ENCODE measurements at places on chromosomes 11 and 22.
A peak's percentile ranks its signal among the peaks of the same experiment; 100 is the strongest.

DNA sequence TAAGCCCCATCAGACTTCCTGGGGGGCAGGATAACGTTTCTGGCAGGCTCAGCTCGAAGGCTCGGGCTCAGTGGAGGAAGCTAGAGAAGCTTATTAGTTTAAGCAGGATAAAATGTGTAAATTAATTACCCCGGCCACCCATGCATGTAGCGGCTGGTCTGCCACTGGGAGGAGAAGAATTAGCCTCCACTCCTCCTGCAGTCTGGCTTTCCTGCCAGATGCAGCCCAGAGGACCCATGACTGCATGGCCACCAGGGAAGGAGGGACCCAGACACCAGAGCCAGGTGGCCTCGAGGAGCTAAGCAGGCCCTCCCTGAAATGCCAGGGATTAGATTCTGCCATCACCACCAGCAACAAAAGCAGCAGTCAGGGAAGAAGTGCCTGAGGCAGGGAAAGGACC, 32.3 kb downstream of the TRIM29 start:
- no peak for DNase-seq

DNA sequence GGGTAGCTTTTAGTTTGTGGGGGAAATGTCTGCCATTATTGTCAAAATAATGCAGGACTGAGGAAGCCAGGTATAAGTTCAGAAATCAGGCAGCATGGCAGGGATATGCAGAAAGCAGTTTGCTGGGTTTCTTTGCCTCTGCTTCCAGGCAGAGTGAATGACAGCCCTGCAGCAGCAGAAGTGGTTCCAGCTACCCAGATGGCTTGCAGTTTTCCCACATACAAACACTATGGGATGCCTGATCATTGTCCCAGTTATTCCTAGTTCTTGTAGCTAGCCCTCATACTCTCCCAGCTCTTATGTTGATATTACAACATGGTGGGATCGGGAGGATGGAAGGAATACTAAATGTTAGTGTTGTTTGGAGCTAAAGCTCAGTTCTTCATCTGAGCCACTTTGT, 2.8 kb upstream of the DIXDC1 start:
- no peak for DNase-seq

GRCh38 chr11:78417175-78417887, at the start of gene GAB2:
Gene GAB2, minus strand, starts transcription at chr11:78417820. Its CDS starts 100 bp downstream, at chr11:78417720.
- DNase-seq: peak; percentile 32

DNA sequence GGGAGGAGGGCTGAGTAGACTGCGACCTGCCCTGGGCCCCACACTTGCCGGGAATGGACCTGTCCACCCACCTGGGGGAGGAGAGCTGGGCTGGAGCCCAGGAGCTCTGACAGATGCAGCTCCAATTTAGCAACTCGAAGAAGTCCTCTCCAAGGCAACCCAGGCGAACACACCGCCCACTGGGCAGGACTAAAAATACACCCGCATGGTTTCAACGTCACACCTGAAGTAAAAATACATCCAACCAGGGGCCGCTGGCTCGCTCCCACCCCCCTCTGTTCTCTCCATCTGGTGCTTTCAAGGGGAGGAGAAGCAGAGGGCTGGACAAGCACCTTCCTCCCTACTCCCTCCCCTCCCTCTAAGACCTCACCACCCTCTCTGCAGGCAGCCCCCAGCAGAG, 119.9 kb downstream of the FEZ1 start:
- DNase-seq: peak; percentile 67

GRCh38 chr11:126465573-126466188, 110.2 kb downstream of the ST3GAL4 start:
- DNase-seq: no peak

DNA sequence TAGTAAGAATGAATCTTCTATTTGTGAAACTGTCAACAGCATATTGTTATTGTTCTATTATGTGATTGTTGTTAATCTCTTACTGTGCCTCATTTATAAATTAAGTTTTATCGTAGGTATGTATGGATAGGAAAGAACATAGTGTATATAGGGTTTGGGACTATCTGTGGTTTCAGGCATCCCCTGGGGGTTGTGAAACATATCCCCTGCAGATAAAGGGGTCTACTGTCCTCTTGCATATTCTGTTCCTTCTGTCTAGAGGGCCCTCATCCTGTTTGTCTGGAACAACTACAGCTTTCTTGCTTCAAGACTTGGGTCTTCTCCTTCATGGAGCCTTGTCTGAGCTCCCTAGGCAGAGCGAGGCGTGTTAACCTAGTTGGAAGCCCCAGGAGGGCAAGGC, 159.6 kb downstream of the KIRREL3 start:
- no peak for DNase-seq

DNA sequence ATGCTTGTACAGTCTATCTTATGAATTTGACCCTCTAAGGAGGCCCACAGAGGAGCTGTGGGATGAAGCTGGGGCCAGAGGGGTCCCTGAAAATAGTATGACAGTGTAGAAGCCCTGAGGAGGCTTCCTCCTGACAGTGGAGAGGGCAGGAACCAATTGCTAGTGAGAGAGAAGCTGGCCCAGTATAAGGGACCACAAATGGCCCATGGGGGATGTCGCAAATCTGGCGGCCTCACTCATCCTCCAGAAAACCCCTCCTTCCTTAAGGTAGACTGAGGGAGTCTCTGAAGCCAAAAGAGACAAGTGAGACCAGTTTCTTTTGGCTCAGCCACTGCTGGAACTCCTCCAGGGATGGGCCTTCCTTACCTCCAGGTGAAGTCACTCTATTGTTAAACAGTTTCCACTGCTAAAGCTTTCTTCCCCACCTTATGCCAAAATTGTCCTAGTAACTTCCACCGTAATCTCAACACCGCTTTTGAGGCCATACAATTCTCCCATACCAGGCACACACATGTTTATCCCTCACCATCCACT, 17.8 kb upstream of the CASTOR1 start:
- no peak for DNase-seq

GRCh38 chr11:66386171-66387069, 14.9 kb upstream of the SLC29A2 start:
- DNase-seq: peak; percentile 57

DNA sequence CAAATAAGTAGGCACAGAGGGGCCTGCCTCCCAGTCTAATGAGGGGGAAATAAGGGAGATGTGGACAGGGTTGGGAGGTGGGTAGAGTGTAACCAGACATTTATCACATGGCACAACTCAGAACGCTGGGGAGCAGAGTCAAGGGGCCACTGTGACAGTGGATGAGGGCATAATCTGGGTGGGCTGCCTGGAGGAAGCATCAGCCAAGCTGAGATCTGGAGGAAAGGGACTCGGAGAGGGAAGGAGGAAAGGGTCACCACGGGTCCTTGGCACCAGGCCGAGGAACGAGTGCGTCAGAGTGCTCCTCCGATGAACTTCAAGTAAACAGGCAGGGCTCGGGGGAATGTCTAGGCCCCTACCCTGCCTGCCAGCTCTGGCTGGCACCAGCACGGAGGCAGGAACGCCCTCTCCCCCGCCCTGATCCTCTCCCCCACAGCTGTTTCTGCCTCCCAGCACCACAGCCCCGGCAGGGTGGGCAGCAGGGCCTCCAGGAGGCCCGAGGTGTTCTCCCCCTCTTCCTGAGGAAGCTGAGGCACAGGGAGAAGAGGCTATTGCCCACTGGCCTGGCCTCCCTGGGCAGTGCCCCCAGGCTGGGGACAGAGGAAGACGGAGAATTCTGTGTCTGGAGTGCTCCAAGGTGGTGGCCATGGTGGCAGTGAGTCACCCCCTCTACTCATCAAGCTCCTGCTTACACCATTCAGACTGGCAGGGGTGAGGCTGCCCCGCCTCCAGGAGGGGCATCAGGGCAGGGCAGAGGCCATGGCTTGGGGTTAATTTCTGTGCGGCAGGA, 4.2 kb downstream of the ALDH3B1 start:
- no peak for DNase-seq

DNA sequence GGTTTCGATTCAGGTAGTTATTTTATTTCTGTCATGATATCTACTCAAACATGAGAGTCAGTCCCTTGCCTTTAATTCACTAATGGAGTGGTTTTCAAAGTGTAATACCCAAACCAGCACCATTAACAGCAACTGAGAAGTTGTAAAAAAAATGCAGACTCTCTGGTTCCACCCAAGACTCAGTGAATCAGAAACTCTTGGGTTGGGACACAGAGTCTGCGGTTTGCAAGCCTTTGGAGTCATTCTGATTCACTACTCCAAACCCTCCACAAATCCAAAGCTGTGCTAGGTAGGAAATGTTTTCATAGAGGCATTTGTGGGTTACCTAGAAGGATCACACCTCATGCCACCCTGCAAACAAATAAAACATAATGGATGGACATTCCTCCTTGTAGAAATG, 340.1 kb downstream of the NTM start:
- DNase-seq: no peak

DNA sequence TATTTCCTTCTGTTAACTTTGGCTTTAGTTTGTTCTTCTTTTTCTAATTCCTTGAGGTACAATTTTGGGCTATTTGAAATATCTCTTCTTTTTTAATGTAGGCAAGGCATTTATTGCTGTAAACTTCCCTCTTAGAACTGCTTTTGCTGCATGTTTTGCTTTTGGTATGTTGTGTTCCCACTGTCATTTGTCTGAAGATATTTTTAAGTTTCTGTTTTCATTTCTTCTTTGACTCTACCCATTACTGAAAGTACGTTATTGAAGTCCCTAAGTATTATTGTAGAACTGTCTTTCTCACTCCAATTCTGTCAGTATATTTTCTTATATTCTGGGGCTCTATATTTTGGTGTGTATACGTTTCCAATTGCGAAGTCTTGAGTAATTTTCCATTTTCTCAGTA, 77.9 kb downstream of the KCNQ1OT1 start:
- DNase-seq: no peak

DNA sequence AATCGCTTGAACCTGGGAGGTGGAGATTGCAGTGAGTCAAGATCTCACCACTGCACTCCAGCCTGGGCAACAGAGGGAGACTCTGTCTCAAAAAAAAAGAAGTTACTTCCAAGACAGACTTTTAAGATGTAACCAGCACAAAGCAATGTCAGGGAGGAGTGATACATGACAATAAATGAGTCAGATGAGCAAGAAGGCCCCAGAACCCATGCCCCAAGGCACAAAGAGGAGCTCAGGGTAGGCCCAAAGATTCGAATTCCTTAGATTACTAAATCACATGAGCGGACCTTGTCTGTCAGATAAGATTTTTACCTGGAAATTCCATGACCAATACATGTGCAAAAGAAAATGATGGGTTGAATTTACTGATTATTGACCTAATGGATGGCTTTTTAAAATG, 10.5 kb upstream of the JHY start:
- no peak for DNase-seq

- DNase-seq: no peak
These were observed 138.1 kb upstream of the RAG2 start for GRCh38 chr11:36736103-36736502.

DNA sequence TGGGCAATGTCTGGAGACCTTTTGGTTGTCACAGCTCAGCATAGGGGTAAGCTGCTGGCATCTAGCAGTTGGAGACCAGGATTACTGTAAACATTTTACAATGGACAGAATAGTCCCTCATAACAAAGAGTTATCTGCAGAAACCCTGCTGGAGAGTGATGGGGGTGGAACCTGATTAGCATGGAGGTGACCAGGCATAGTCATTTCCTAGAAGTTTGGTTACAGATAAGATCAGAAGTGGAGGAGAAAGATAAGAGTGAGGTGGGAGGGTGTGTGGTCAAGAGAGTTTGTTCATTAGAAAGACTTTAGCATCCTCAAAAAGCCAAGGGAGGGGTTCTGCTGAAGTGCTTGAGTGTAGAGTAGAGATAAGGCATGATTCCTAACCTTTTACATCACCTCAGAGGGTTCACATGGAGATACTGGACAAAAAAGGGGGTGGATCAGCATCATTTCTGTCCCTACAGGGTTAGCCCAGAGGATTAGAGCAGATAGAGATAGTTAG, 38.8 kb downstream of the PRDM11 start:
- no peak for DNase-seq

DNA sequence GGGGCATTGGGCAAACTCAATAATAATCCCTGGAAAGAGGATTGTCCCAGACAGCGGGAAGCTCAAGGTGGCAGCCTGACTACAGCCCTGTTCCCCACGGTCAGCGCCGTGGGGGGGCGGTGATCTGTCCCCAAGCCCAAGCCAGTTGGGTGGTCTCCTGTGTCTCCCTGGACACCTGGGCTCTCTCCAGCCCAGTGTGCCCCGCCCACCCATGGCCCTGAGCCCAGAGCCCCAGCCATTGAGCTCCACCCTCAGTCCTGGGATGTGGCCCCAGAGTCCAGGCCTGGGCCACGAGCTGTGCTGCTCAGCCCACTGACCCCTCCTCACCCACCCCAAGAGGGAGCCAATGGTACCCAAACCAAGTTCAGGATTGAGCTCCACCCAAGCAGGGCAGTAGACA, 27.9 kb upstream of the PDE2A start:
- no peak for DNase-seq

- DNase-seq: no peak
These were observed 36.3 kb downstream of the CSNK2A3 start for GRCh38 chr11:11316651-11317230.

DNA sequence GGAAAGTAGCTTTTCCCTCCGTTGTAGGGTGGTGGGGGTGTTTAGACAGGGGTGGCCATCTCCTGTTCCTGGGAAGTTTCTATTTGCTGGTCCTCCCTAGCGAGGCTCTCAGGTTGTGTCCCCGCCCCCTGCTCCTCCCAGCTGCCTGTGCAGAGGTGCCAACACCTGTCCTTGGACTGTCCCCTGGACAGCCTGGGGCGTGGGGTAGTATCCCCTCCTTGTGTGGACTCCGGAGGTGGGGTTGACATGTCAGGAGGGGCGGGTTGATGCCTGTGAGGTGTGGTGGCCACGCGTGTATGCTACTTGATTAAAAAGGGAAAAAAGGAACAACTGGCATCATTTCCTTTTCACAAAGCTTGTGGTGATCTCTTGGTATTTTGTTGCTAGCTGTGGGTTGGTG, 14.3 kb upstream of the RANBP1 start:
- no peak for DNase-seq

DNA sequence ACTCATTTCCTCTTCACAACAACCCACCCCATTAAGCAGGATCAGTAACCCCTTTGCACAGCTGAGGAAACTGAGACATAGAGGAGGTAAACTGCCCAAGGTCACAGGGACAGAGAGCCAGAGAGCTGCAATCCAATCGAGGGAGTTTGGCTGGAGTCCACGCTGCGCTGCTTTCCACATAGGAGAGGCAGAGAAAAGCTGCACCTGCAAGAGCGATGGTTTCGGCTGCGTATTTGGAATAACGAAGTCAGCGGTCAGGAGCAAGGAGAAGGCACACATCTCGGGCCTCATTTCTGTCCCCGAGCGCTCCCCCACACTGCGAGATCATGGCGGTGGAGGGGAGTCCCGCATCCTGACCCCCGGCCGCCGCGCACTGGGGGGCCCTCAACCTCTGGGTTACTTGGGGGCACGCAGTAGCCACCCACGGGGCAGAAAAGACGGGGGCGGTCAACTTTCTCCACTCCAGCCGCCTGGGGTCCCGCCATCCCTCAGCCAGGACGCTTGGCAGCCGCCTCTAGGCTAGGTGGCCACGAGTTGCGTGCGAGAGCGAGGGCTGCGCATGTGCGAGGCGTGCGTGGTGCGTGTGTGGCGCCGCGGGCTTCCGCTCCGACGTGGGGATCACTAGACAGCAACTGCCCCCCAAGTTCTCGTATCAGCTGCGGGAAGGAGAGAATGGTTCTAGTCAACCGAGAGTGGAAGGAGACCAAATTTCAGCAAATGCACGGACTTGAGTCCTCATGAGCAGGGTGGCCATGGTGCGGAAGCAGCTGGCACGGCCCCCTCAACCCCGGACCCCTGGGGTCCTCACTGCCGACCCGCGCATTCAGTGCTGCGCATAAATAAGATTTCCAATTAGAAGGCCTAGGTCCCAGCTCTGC, 42.3 kb upstream of the CLDN5 start:
- DNase-seq: no peak

GRCh38 chr22:19875061-19875530, 20.4 kb upstream of the GNB1L start:
- DNase-seq: no peak

Data from right lung (tissue), 10 donors.